Inflammatory macrophage treated with lipopolysaccharide for 4 hours (primary cell): ENCODE measurements at places on chromosomes 1 and 21.

DNA sequence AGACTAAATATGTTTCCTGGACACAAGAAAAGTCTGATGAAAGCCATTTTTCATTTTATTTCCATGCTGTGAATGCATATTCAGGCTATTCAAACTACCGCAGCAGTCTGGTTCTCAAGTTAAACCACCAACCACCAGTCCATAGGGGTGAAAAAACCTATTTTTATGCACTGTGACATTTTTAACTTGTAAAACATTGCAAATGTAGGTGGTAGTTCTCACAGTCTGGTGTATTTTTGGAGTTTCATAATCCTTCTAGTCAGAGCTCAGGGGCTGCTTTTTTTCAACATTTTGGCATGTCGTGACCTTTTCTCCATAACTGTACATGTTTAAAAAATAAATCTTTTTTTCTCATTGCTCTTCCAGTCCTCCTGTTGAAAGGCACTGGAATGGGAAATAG is 907.6 kb upstream of the ADGRL2 start:
- DNase-seq: no peak

- DNase-seq: no peak
Measured at GRCh38 chr1:13619909-13620308, 36.3 kb downstream of the PDPN start.

DNA sequence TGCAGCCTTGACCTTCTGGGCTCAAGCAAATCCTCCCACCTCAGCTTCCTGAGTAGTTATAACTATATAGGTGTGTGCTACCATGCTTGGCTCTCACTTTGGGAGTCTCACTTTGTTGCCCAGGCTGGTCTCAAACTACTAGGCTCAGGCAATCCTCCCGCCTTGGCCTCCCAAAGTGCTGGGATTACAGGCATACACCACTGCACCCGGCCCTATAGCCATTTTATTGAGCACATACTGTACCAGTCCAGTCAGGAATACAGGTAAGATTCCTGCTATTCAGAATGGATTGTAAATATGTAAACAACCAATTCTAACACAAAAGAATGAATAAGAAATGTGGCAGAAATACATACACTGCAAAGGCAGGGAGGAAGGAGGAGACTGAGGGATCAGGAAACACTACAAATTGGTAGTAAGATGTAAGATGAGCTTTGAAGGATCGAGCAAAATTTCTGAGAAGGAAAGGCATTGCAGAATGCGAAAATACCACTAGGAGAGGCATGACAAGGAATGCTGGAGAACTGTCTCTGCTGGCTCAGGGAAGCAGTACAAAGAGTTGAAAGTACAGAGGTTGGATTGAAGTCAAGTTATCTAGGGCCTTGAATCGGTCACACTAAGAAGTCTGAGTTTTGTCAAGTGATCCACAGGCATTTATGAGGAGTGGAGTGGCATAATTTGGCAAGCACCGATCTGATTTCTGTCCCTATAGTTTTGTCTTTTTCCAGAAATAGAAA is 60.4 kb downstream of the LHX4 start:
- no peak for DNase-seq

- no peak for DNase-seq
Measured at GRCh38 chr1:42484382-42484781, 21.3 kb downstream of the CCDC30 start.

DNA sequence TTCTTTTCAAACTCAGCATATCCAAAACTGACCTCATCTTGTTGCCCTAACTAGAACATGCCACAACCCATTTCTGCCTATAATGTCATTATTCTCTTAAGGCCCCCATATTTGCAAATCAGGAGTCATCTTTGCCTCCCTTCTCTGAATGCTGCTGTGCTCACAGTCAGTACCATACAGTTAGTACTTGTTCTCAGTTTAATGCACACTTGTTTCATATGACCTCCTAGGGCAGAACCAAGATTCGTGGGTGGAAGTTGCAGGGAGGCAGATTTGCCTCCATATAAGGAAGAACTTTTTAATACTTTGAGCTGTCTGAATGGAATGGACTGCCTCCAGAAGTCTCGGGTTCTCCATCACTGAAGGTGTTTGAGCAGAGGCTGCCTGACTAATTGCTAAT is 9.2 kb downstream of the CAP1 start:
- DNase-seq: peak; percentile 63

- DNase-seq: no peak
Measured at GRCh38 chr1:53715478-53715877, 23.5 kb downstream of the GLIS1 start.

- DNase-seq: no peak
Measured at GRCh38 chr1:54582566-54583306, 34.7 kb downstream of the ACOT11 start.
